MG63 (cell line): ENCODE measurements at places on chromosomes 2 and 18. TPM values are rescaled to one million over a fixed set of nuclear protein-coding genes. Genes with fewer than 3 reads are reported as not detected.

The CNDP2 gene
- 26.7 and 38.8 TPM in 2 replicates for total RNA-seq

The ARHGEF33 gene
- total RNA-seq: 0.05 TPM in 1 of 2 replicates, not detected in the other

The PTPRN gene
- total RNA-seq: not detected in 2 replicates

The CKAP2L gene
- 19.4 and 19.9 TPM in 2 replicates for total RNA-seq

The ABCB11 gene
- not detected in 2 replicates for total RNA-seq

The FSHR gene
- total RNA-seq: not detected in 2 replicates

The TMEM182 gene
- 2.2 and 5.2 TPM in 2 replicates for total RNA-seq

The RRM2 gene
- 31.3 and 33.2 TPM in 2 replicates for total RNA-seq

The CYP27C1 gene
- total RNA-seq: not detected in 2 replicates

The PTMA gene
- 1,493 and 1,533 TPM in 2 replicates for total RNA-seq

The MITD1 gene
- total RNA-seq: 29.7 and 50.8 TPM in 2 replicates

The GPR155 gene
- total RNA-seq: 3.0 and 23.3 TPM in 2 replicates

The NGEF gene
- 26.1 and 52.2 TPM in 2 replicates for total RNA-seq

The KCNIP3 gene
- total RNA-seq: 7.7 and 14.1 TPM in 2 replicates

The CBLN2 gene
- total RNA-seq: not detected in 2 replicates
